NCI-H2171 treated with DMSO at 0.1 percent for 48 hours (cell line): ENCODE measurements at places on chromosomes 1 and 21.
A peak's percentile ranks its signal among the peaks of the same experiment; 100 is the strongest.

DNA sequence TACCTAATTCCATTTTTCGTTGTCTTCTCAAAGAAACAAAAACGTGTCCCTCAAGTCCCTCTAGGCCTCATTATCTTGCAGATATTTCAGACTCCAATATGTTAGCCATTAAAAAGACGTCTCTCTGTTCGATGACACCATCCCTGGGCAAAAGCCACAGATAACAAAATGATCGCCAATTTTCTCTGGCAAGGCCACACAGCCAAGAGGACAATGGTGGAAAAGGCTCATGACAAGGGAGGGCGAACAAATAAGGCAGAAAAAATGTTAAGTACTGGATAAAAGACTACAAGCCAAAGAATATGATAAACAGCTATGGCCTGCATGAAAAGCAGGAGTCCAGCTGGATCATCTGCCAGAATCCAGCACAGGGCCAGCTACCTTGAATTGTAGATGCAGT, 82.9 kb downstream of the TBX15 start:
- no peak for DNase-seq

DNA sequence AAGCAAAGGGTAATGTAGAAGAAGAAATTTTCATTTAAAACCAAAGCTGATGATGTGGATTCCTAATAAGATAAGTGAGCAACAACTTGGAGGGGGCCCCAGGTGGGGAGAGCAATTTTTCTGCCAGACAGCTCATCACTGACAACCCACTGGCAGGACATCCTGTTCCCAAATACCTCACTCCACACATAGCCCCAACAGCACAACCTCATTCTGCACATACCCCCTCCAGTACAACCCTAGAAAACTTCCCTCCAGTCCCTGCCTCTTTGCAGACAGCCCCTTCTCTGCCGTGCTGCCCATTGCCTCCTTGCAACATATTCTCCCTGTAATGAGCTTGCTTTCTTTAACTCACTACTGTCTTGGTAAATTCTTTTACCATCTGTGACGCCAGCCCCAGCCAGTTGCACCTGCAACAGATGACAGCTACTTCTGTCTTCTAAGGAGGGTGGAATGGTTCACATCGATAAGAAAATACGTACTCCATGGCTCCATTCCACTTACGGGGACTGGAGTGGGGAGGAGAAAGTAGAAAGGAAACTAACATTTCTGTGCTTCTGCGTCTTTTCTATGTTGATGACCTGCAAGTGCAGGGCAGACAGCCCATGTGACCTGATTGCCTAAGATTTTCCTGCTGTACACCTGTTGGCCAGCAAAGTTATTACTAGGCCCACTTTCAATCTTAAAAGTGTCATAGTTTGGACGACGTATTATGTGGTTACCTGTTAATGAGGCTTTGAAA, 14.7 kb downstream of the RHEX start:
- no peak for DNase-seq

DNA sequence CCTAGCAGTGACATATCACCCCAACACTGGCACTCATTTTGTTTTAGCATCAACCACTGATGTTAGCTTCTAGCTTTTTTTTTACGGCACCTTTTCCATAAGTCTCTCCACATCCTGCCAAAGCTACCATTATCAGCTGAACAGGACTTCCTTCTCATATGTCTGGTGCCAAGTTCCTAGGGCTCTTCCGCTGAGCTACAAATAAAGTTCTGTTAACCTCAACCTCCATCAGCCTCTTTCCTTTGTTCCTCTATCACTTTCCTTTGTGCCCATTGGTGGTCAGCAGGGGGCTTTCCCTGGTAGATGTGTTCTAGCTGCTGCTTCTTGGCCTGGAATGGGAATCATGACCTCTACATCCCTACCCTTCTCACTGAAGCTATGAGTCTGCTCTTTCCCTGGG, 163.8 kb downstream of the FAF1 start:
- DNase-seq, result no peak

GRCh38 chr1:227959325-227959860, 11.7 kb upstream of the WNT9A start:
- no peak for DNase-seq

DNA sequence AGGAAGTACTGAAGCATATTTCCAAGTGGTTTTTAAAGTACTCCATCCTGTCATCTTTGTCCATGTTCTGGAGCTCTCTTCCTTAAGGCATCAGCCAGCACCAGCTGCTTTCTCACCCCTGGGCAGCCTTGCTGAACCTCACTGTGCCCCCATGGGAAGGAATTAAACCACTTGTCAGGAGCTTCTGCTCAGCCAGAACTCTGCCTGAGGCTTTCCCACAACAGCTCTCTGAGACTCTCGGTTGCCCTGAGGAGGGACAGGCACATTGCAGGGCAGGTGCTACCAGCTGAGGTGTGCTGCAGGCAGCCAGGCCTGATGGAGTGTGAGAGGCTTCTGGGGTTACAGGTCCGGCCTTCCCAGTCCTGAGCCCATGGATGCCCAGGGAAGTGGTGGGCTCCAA, 30.9 kb downstream of the FAM163A start:
- no peak for DNase-seq

DNA sequence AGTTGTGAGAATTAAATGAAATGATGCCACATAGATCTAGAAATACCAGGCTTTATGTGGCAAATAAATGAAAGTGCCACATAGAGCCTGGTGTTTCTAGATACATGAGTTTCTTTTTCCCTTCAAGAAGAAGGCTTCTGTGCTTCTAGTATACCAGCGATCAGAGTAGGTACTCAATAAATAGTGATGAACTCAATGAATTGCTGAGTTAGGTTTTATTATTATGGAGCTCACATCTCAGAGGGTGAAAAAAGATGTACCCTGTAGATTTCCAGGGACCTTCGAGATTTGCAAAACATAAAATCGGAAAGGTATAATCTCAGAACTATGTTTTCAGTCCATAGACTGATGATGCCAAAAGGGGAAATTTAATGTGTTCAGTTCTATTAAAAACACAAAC, 2.3 kb upstream of the CLSTN1 start:
- no peak for DNase-seq

- no peak for DNase-seq
Measured at GRCh38 chr1:157540160-157540748, 12.1 kb downstream of the FCRL5 start.

- no peak for DNase-seq
Measured at GRCh38 chr1:173507205-173507846, 30.2 kb downstream of the PRDX6 start.

DNA sequence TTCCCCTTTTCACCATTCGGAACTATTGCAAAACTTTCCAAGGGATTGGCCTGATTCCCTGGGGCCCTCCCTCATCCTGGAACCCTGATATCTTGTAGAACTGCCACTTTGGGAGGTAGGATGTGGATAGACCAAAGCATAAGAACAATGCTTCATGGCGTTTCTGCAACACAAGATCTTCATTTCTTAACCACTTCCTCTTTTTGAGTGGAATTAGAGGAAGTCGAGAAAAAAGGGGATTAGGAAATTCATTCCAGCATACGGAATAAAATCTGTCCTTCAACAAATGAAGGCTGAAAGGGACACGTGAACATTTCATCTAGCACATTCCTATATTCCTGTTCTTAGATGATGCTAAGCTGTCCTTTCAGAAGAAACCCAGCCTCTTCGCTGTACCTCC, 149.3 kb downstream of the HUNK start:
- DNase-seq, result no peak

- DNase-seq, result peak; percentile 76
Measured at GRCh38 chr1:86753700-86754099, 49.3 kb downstream of the SH3GLB1 start.

DNA sequence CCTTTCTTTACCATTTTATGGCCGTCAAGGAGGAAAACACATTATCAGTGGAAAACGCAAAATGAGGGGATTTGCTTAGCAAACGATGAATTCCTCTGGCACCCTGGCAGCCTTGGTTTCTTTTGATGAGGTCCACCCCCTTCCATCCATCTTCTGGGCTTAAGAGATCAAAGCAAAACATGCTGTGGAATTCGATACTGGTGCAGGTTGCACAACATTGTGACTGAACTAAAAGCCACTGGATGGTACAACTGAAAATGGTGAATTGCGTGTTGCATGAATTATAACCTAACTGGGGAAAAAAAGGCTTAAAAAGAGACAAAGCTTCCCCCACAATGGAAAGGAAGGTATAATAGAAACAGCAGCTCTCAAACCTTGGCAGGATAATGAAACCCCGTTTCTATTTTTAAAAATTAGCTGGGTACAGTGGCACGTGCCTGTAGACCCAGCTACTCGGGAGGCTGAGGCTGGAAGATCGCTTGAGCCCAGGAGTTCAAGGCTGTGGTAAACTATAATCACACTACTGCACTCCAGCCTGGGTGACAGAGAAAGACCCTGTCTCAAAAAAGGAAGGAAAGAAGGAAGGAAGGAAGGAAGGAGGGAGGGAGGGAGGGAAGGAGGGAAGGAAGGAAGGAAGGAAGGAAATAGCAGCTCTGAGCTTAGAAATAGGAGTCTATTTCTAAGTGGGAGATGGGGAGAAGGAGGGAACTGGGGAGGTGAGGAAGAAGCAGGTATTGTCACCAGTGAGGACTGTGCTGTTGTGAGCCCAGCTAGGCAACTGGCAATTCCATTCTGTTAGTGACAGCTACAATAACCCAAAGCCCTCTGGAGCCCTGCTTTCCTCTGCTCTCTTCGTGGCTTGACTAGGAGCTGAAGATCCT, 29.0 kb upstream of the LGALS8 start:
- DNase-seq, result peak; percentile 27
